ENCODE measurements at places on chromosomes 5 and 9.

DNA sequence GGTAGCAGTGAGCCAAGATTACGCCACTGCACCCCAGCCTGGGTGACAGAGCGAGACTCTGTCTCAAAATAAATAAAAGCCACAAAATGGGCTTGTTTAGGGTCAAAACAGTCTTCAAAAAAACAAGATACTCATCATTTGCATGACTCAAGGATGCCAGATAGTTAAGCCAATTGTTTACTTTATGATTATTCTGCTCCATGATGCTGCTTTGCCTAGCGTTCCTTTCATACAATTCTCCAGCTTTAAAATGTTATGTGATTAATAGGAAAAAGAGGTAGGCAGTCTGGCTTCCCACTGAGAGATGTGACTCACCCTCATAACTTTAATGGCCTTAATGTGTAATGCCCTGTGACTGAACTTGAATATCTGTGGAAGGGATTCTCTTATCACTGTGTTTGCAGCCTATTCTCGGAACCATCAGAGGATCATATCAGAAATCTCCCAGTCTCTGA is 364.6 kb upstream of the TRPC7 start:
- no peak for DNase-seq

DNA sequence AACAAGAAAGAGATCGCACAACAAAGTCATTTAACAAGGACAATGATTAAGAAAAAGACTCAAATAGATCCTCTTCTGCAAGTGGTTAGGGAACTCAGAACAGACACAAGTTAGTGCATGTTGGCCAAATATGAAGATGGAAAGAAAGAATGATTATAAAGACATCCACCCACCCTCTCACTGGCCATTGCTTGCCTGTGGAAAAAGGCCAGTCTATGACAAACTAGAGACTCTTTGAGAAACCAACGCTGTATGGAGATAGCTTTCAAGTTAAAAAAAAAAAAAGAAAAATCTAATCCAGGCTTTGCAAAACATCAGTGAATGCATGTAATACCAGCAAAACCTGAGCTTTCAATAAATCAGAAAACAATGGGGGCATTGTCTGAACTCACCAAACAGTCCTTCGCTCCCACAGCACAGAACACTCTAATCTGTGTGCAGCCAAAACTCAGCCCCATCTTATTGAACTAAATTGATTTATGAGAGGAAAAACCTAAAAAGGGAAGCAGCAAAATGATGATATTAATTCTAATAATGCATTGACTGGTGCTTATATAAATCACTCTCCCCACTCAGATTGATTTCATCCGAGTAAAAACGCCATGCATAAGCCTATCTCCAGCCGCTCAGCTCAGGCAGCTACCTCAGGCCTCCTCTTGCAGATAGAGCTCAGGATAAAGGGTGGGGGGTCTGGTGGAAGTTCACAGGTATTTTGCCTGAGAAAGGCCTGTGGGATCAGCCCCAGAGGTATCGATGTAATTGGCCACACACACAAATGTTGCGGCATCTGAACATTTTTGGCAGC is 547.1 kb downstream of the CCDC171 start:
- DNase-seq: no peak

GRCh38 chr5:10866913-10867312 is 105.9 kb upstream of the DAP start:
- no peak for DNase-seq

DNA sequence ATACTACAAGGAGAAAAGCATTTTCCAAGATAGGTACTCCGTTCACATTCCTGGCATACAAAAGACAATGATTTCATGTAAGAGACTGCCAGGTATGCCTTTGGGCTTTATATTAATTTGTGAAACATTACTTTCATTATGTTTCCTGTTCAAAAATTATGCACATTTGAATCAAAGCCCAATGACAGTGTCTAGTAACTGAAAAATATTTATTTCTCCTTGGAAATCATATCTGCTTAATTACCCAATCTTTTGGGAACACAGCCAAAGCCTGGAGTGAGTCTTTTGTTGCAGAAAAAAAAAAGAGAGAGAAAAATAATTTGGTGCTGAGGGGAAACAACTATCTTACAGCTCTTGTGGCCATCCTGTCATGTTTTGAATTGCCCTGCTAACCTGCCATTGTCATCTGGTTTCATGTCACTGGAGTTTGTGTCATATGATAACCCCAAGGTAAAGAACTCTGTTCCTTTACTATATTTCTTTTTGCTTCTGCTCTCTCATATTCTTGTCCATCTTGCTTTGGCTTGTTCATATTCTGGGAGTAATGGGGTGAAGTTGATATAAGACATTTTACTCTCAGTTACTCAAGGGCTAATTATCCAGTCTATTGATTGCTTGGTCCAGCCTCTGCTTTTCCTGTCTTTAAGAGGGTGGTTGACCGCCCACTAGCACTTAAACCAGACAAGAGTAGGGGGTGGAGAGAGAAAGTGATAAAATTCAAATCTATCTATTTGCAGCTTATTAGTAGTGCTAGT is 238.3 kb upstream of the NUDT12 start:
- no peak for DNase-seq

GRCh38 chr5:153552886-153553285 is 62.4 kb downstream of the GRIA1 start:
- no peak for DNase-seq

- DNase-seq: no peak
Measured at GRCh38 chr9:134413112-134413715, 87.0 kb downstream of the RXRA start.

- DNase-seq: no peak
Measured at GRCh38 chr5:176632745-176633144, 2.3 kb downstream of the EIF4E1B start.

GRCh38 chr5:168802337-168802736 is 223.2 kb upstream of the PANK3 start:
- DNase-seq: no peak

GRCh38 chr9:26112724-26113123 is 434.5 kb upstream of the TUSC1 start:
- DNase-seq: no peak

- no peak for DNase-seq
Measured at GRCh38 chr9:120845255-120845654, 2.5 kb upstream of the PSMD5 start.

GRCh38 chr5:172878933-172879752 is 45.1 kb downstream of the ERGIC1 start:
- no peak for DNase-seq

Data from stimulated activated CD4-positive, alpha-beta T cell treated with anti-CD3 and anti-CD28 coated beads, Interleukin-1b, Interleukin-23, amount 100 ng/mL, for 4 hours (primary cell).